Fibroblast of skin of back (primary cell): ENCODE measurements at places on chromosomes 3 and 15.

- peak; percentile 18 for DNase-seq
Observed at GRCh38 chr15:50633653-50634052, 52.9 kb downstream of the TRPM7 start.

- DNase-seq: no peak
Observed at GRCh38 chr15:57457726-57458125, 81.4 kb downstream of the CGNL1 start.

DNA sequence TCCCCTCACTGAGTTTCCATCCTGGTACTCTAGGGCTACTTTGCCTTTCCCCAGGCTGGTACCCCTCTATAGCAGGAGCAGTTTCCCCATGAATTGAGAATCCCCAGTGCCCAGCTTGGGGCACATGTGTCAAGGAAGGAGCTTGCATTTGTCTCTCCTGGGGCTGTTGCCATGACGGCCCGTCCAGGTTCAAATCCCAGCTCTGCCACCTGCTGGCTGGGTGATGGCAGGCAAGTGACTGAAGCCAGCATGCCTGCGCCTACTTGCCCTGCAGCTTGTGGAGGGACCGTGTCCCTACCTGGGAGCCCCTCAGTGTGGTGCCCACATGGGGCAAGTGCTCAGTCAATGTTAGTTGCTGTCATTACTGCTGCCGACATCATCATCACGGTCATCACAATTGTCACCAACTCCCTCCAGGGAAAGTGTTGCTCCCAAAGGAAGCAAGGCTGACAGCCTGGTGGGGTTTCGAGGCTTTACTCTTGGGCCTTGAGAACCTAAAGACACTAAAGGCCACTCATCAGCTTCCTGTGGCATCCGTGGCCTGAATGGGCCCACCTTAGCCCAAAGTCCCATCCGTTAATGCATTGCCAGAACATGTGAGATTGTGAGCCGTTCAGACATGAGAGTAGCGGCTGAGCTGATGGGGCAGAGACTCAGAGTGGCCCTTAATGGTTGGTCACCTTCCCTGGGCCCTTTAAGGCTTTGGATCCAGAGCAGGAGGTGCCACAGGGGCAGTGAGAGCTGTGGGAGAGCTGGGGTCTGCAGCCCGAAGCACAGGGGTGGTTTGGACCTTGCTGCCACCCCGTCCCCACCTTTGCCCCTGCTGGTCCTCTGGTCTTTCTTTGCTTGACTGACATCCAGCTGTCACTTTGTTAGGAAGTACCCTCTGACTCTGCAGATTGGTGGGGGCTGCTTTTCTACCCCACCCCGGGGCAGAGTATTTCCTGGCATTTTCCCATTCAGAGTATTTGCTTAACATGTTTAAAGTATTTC is 144.4 kb downstream of the DNAJB8 start:
- peak; percentile 34 for DNase-seq

- no peak for DNase-seq
Observed at GRCh38 chr15:47890397-47891150, 173.3 kb downstream of the SEMA6D start.
